ENCODE measurements at places on chromosomes 2 and 18. TPM values are rescaled to one million over a fixed set of nuclear protein-coding genes. Genes with fewer than 3 reads are reported as not detected.

DNA sequence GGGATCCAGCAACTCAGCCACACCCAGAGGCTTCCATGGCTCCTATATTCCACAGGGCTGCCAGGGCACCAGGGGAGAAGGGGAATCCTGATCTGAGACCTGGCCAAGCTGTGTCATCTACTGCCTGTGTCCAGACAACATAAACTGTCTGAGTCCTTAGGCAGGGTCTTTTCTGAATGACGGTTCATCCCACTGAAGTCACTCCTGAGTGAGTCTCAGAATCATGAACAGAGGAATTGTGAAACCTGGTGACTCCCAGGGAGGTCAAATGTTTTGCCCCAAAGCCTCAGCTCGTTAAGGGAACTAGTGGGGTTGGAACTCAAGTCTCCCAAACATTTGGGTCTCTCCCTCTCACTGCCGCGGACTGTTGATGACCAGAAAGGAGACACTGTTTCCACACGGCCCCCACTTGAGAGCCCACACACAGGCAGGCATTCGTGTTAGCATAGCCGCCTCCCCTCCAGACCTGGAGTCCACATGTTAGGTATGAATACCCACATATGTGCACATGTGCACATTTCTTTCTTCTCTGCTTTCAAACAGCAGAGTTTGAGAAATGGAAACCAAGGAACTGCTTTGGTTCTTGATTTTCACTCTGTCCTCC lies 125.0 kb upstream of the MSH6 start:
- no peak for DNase-seq

DNA sequence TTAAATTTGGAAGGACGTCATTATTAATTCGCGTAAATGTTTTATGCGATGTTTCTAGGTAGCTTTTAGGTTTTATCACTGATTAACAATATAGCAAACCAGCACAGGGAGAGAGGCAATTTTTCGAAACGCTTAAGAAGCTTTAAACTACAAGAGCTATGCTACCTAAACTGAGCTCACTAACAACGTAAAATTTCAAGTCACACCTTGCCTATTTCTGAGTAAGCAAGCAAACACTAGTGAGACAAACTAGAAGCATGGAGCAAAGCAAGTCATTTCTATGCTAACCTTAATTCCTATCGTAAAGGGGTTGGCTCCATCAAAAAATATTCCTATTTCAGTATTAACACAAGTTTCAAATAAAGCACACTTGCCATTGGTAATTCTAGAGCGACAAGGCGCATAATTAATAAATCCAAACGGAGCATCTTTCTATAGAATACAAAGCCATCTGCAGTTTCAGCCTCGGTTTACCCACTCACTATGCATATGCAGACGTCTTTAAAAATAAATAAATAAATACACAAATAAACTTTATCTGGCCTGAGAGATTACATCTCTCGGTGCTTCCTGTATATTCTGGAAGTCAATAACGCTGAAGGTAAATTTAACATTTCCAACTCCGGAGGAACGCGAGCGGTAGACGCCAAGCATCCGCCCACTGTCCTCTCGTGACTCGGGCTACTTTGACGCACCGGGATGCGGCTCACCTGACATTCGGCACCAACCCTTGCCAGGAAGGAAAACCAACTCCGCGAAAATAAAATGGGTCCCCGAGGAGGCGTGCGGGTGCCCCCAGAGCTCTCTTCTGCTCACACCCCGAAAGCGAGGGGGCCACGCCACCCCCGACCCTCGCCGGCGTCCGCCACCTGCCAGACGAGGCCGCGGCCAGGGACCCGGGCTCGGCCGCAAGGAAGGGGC lies 947 bp downstream of the ITSN2 start:
- no peak for DNase-seq

- no peak for DNase-seq
These were observed 107.3 kb upstream of the FAM98A start for GRCh38 chr2:33706410-33706809.

- no peak for DNase-seq
These were observed 94.0 kb upstream of the STON1 start for GRCh38 chr2:48435909-48436308.

- no peak for DNase-seq
These were observed 279.0 kb upstream of the STON1 start for GRCh38 chr2:48250943-48251342.

DNA sequence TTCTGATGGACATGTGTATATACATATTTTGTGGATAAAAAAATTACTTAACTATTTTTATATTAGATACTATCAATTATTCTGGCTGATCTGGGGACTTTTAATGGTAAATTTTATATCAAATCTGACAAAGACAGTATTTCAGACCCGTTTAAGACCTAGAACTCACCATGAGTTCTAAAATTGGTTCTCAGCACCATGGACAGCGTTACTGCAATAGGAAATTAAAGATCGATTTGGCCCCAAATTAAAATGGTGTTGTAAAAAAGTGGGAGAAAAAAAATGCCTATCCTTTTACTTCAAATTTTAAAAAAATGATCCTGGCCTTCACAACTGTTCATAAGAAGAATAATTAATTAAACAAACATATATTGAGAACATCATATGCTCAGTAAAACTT lies 919 bp upstream of the SCN2A start:
- no peak for DNase-seq

The KCNIP3 gene
- 1.9 TPM for total RNA-seq

DNA sequence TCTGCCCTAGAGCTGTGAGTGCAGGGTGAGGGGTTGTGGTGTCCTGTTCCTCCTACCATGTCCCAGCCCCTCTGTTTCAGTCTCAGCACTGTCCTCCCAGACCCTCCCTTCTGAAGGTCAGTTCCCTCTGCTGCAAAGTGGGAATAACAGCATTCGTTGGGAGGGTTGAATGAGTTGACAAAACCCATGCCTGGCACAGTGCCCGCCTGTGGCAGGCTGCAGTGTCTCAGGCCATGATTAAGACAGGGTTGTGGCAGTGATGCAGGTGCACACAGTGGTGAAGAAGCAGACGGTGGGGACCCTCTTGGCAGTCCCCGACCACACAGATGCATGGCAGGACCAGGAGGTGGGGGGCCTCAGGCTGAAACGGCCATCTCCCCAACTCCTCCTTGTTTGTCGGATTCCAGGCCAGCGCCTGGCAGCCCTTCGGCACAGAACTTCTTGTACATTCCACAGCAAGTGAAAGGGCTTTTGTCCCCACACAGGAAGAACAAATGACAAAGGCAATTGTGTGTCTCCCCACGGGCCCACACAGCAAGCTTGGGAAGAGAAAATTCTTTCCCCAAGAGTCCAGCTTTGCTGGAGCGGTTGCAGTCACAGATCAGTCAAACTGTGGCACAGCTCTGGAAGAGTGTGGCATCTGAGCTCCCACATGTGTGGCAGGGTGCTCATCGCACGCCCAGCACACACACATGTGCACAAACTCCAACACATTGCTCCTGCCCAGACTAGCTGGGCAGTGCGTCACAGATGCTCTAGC lies 92.0 kb upstream of the MSH2 start:
- no peak for DNase-seq

- no peak for DNase-seq
These were observed 4.9 kb upstream of the HS6ST1 start for GRCh38 chr2:128323555-128323931.

The SERPINB3 gene
- total RNA-seq, result 0.17 TPM

DNA sequence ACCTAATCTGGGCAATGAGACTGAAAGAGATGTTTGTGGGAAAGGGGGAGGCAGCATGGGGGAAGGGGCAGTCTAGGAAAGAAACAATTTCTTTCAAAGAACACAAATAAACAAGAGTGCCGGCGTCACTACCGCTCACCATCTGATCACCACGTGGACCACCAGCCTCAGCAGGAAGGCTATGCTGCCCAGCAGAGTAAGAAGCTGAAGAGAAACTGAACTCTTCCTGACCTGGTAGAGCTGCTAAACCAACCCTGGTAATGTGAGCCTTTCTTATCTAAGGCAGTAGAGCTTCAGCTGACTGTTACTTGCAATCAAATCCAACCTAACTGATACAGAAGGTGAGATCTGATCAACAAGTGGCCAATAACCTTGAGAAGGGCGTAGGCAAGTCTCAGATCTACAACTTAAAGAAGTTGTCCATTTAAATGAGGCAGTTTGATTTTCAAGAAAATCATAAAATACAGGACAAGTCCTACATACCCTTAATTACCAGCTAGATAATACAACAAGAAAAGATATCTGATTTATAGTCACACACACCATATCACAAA lies 44.2 kb upstream of the SPTBN1 start:
- no peak for DNase-seq

The ABCB6 gene
- total RNA-seq, result 49.9 TPM

The VWC2L gene
- not detected for total RNA-seq

The FHOD3 gene
- 10.5 TPM for total RNA-seq

GRCh38 chr18:76380127-76380729 lies 114.8 kb downstream of the ZNF516 start:
- no peak for DNase-seq

The COPS9 gene
- 154 TPM for total RNA-seq

DNA sequence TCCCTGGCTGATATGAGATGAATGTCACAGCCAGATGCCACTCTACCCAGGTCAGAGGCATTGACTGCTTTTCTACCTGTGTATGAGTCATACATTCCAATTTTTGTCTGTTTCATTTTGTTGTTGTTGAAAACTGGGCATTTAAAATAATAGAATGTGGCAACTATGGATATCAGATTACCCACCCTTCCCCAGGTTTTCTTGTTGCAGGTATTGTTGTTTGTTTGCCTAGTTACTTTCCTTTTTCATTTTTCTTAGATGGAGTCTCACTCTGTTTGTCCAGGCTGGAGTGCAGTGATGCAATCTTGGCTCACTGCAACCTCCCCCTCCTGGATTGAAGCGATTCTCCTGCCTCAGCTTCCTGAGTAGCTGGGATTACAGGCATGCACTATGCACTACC lies 70.2 kb downstream of the LRRC30 start:
- DNase-seq, result no peak

DNA sequence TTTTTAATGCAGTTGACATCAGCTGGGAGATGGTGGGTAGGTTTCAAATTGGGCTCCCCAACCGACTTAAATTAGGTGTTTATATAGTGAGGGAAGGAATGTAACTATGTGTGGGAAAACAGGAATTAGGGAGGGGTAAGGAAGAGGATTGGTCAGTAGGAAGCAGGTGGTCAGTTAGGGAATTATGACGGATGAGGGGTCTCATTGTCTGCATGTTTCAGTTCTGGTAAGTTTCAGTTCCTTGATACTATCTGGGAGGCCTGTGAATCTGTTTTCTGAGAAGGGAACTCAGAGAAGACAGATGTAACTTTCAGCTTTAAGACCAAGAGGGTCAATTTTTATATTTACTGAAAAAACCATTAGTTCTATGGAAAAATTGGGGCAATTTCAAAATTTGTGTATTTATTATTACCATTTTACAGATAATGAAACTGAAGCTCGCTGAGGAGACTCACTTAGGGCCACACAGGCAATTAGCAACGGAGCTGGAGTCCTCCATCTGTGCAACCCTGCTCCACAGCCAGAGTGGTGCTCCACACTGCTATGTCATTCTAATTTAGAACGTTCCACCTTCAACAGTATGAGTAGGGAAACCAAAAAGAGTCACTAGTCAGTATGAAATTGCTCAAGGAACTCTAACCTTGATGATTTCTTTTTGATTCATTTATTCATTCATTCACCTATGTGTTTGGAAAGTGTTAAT lies 36.0 kb upstream of the CCDC195 start:
- DNase-seq, result no peak

- no peak for DNase-seq
These were observed 154.9 kb downstream of the LNPK start for GRCh38 chr2:175847128-175847527.

- DNase-seq, result no peak
These were observed 525.5 kb upstream of the CHAC2 start for GRCh38 chr2:53242090-53242489.

DNA sequence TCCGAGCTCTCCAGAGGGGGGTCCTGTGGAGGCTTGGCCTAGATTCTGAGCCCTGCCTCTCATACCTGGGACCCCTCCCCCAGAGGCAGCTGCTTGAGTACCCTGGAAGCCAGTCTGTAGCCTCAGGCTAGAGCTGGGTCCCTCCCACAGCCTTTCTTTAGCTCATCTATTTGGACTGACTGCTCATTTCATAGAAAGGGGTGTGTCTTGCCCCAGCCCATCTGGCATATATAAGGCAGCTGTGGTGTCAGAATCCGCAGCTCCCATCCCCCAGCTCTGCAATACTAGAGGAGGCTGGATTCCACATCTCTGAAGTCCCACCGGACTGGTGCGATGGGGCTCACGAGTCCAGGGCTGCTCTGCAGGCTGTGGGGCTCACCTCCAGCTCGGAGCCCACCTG lies 26.1 kb downstream of the MPHOSPH10 start:
- no peak for DNase-seq

The SALL3 gene
- 54.5 TPM for total RNA-seq

DNA sequence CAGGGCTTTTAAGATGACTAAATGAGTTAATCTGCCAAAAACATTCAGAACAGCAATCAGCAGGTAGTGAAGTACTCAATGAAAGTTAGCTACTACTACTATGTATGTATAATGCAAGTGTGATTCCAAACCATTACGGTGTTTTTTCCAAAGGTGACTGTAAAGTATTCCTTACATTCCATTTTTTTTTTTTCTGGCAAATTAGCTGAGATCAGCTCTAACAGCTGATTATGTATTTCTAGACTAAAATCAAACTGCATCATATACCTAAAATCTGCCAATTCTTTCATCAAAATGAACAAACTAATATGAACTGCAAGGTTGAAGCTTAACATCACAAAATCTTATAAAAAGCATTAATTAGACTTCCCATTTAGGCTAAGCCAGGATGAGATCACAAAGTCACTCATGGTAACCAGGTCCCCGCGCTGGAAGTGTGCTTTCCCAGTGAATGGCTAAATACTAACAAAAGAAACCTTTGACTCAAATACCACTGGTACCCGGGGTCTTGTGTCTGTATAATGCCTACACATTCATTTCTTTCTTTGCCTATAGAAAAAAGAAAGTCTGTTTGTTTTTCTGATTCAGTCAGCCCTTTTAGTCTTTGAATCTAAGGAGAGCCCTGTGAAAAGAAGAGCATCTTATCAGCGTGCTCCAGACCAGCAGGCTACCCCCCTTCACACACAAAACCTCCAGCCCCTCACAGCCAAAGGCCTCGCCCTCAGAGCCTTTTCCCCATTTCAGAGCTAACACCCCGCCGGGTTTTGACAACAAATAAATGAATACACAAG lies 88.3 kb downstream of the RBMS1 start:
- no peak for DNase-seq

- no peak for DNase-seq
These were observed 222.9 kb downstream of the PTPRM start for GRCh38 chr18:7789856-7790552.

- DNase-seq, result no peak
These were observed 1353.7 kb upstream of the LRRTM1 start for GRCh38 chr2:81658227-81658626.

GRCh38 chr2:214156971-214157370 lies 253.9 kb upstream of the VWC2L start:
- DNase-seq, result no peak

DNA sequence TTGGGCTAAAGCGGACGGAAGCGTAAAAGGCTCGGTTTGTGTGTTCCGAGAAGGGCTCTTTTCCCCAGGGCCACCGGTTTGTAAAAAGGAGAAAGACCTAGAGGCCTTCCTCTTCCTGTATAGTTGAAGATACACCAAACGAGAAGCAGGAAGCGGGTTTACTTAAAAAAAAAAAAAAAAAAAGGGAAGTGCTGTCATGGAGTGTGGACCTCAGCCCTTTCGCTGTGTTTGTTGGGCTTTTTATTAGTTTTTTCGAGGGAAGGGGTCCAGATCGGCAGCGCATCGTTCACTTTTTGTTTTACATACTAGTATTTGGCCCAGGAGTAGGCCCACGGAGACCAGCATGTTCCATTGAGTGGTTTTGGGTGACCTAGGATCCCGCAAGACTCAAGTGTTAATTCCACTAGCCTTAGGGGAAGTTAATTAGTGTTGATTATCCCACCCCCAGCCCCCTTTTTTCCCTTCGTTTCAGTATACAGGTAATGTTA lies 676 bp downstream of the ACTR2 start:
- DNase-seq, result no peak

GRCh38 chr18:42576124-42576523 lies 539.4 kb downstream of the RIT2 start:
- no peak for DNase-seq
